ENCODE measurements at places on chromosomes 6 and 20.

GRCh38 chr6:81816380-81816779, 63.9 kb upstream of the TENT5A start:
- DNase-seq, result no peak

DNA sequence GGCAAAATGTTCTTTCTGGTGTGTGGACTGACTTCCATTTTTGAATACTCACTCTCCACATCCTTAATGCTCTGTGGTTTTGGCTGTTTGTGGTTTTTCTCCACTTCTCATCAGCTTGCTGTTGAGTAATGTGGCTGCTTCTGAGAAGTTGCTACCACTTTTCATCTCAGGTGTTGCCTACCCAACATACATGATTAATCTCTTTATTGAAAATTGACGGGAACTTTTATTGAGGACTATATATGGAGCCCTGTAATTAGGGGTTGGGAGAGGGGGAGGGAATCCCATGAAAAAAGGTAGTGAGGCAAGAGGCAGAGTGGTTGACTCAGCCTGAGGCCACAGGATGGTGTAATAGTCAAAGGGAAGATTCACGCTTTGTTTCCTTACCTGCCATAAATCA, 17.6 kb downstream of the IL22RA2 start:
- DNase-seq, result peak; percentile 79

GRCh38 chr6:53263917-53264316, 84.8 kb downstream of the ELOVL5 start:
- DNase-seq, result no peak

GRCh38 chr6:1403851-1404712, 14.7 kb downstream of the FOXF2 start:
- DNase-seq, result no peak

- DNase-seq, result no peak
These were observed 165.6 kb upstream of the LAMP5 start for GRCh38 chr20:9348747-9349146.

GRCh38 chr20:37423545-37423944, 77.6 kb downstream of the SRC start:
- no peak for DNase-seq

- no peak for DNase-seq
These were observed 105.6 kb upstream of the CLDN20 start for GRCh38 chr6:155158030-155158843.

DNA sequence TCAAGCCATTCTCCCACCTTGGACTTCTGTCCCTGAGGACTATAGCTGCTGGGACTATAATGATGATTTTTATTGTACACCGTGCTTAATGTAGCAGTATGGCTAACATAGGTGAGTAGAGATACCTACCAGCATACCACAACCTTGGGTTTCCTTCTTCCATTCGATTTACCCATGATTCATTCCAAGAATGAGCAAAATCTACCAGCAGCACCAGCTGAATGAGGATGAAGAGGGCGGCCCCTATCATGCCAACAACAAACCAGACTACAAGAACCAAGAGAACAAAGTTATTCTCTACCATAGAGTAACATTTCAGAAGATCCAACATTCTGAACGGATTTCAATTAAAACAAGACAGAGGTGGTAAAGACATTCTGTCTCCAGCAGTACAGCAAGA, 12.1 kb downstream of the SERINC3 start:
- DNase-seq, result no peak
